ENCODE measurements at places on chromosomes 3 and 15.

GRCh38 chr15:80902298-80902801 lies 87.3 kb downstream of the MESD start:
- DNase-seq, result no peak

GRCh38 chr3:42184651-42185443 lies 81.1 kb downstream of the CCK start:
- DNase-seq, result no peak

DNA sequence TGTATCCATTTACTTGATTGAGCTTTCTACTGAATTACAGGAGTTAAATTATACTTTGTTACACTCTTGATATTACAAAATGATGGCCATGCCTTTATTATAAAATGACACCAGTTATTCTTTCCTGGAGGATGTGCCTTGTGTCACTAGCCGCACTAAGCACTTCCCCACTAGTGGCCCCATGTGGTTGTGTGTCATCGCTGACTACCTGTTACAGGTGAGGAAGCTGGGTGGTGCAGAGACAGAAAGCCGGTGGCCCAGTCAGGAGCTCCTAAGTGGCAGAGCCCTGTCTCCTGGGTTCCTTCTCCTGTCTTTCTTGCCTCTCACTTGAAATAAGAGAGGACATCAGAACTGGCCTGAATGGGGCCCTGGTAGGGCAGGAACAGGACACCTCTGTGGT lies 96.8 kb downstream of the IGF1R start:
- DNase-seq, result no peak

DNA sequence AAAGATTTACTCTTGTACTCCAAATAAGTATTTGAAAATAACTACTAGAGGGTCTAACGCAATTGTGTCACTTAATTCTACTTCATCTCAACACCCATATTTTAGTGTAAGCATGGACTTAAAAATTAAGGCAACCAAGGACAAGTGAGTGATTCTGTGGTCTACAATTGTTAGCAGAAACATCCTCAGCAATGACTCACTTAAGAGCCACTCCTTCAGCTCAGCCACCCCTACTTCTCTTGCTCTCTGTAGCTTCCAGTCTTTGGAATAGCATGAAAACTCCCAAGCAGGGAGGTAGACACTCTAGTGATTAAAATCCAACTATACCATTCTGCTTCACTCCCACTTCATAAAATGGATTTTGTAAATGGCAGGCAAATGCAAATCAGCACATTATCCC lies 116.0 kb upstream of the LRRN1 start:
- no peak for DNase-seq

DNA sequence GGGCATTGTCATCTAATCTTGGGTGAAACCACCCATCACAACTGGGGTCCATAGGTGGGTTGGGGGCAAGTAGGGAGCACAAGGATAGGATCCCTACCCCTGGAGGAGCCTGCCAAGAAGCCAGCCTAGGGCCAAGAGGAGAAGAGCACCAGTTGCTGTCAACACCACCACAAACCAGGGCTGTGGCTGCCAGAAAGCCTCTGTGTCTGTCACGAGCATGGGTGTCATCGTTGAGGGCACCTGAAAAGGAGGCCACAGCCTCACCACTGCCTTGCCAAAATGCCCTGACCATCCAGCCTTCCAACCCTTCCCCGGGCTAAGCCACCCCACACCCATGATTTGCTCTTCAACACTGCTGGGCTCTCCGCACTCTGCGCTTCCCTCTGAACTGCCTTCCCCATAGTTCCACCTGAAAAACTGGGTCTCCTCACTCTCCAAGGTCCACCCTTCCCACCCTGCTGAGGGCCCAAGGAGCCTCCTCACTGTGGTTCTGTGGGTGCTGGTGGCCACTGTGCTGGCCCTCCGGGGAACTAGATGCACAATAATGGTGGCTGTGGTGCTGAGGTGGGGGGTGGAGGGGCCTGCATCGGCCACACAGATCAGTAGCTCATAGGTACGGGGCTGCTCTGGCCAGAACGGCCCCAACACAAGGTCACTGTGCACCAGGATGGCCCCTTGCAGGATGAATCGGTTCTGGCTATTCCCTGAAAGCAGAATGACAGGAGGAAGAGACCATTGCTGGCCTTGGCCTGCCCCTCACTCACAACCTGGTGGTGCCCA lies 6.2 kb upstream of the IP6K1 start:
- DNase-seq, result no peak

DNA sequence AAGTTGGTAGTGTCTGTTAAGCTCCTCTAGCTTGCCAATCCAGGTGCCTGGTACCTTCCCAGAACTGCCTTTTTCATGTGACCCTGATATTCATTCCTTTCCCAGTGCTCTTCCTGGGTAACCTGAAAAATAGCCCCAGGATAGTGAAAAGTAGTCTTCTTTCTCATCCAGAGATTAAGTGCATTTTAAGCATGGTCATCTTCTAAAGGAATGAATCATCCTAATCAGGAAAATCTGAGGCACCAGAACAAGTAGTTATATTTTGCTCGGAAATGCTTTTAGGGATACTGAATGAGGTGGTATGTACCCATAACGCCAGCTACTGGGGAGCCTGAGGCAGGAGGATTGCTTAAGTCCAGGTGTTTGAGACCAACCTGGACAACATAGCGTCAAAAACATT lies 23.1 kb upstream of the PDCD6IP start:
- no peak for DNase-seq

DNA sequence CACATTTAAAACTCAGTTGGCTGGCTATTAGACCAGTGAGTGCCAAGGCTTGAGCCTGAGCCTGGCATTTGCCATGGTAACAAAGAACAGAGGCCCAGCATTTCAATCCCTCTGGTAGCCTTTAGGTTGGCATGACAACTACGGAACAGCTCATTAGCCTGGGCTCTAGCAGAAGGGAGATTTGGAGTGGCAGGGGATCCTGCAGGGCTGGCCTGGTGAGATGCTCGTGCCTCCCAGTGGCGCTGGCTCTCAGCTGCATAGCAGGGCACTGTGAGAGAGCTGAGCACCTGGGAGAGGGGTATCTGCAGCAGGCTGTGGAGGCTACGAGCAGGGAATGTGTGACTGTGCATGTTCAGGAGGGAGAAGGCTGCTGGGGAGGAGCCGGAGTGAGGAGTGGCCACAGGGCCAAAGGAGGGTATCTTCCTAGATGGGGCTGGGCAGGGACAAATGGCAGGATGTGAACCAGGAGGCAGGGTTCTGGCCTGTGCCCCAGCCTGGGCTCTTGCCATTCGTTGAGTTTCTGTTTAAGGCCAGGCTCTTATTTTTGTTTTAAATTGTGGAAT lies 5.6 kb upstream of the ABTB1 start:
- DNase-seq, result no peak

DNA sequence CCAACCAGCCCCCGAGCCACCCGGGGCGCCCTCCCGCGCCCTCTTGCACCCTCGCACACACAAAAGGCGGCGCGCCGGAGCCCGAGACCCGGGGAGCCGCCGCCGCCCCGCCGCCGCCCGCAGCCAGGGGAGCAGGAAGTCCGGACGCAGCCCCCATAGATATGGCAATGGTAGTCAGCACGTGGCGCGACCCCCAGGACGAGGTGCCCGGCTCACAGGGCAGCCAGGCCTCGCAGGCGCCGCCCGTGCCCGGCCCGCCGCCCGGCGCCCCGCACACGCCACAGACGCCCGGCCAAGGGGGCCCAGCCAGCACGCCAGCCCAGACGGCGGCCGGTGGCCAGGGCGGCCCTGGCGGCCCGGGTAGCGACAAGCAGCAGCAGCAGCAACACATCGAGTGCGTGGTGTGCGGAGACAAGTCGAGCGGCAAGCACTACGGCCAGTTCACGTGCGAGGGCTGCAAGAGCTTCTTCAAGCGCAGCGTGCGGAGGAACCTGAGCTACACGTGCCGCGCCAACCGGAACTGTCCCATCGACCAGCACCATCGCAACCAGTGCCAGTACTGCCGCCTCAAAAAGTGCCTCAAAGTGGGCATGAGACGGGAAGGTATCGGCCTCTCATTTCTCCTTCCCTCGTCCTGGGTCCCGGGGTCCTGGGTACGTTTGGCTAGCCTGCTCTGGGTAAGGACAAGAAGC lies 1.6 kb downstream of the NR2F2 start:
- DNase-seq, result no peak

- no peak for DNase-seq
These were observed 420.6 kb upstream of the RBMS3 start for GRCh38 chr3:28860307-28860706.

DNA sequence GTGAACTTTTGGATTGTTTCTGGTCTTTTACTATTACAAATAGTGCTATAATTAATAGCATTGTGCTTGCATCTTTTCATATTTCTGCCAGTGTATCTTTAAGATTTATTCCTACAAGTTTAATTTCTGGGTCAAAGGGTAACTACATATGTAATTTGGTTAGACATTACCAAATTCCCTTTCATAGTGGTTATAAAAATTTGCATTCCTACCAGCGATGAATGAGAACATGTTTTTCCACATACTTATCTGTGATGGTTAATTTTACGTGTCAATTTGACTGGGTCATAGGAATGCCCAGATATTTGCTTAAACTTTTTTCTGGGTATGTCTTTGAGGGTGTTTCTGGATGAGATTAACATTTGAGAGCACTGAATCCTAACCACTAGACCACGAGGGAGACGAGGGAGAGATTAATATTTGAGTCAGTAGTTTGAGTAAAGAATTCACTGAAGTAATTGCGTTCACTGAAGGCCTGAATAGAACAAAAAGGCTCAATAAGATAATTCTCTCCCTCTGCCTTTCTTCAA lies 132.3 kb upstream of the NEO1 start:
- DNase-seq, result no peak

- DNase-seq, result no peak
These were observed 171.3 kb upstream of the GADL1 start for GRCh38 chr3:31065765-31066164.

- no peak for DNase-seq
These were observed 67.0 kb upstream of the FBN1 start for GRCh38 chr15:48712546-48712945.

DNA sequence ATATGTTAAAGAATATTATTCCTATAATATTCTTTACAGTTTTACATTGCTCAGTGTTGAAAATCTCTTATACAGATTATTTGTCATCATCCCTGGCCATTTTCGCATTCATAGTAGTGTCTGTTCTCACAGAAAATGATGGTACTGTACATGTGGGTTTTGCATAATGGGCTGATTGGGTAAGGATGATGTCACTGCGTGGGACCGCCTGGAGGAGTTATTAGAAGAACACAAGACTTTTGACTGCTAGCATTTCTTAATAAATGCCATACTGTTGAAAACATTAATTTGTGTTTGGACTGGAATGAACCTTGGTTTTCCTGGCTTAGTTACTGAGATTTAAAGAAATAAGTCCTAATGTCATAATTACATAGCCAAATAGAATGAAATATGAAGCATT lies 20.3 kb downstream of the LRCH3 start:
- DNase-seq, result no peak

DNA sequence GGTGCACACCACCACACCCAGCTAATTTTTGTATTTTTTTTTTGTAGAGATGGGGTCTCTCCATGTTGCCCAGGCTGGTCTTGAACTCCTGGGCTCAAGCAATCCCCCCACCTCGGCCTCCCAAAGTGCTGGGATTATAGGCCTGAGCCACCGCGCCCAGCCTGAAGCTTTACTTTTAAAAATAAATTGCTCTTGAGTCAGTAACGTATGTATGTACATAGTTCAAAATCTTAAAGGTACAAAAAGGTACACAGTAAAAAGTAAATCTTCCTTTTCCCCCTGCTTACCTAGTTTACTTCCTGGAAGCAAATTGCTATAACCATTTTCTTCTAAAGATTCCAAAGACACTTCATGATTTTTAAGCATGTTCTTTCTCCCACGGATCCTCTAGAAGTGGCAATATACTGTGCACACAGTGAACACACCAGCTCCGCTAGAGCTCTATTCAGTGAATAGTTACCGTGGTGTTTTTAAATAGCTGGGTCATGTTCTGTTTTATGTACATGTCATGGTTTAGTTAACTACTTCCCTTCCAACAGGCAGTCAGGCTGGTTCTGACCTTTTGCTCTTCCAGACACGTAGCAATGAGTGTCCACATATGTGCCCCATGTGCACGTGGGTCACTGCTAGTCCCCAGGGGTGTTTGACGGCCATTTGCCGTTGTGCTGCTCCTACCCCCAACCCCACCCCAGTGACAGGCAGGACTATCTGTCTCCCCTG lies 82.1 kb downstream of the EEFSEC start:
- no peak for DNase-seq

DNA sequence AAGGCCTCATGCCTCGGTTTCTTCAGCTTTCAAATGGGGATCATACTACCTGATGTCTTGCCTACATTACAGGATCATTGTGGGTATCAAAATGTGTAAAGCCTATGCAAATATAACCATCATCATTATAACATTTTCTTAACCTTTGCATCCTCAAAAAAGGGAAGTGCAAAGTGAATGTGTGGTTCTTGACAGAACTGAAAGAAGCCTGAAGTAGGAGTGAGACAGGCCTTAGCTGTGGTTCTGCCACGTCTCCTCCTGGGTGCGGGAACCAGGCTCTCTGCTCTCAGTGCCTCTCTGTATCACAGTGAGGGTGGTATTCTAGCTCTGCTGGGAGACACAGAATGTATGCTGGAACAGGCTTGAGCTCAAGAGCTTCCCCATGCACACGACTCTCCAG lies 316.9 kb upstream of the ICE2 start:
- DNase-seq, result no peak

DNA sequence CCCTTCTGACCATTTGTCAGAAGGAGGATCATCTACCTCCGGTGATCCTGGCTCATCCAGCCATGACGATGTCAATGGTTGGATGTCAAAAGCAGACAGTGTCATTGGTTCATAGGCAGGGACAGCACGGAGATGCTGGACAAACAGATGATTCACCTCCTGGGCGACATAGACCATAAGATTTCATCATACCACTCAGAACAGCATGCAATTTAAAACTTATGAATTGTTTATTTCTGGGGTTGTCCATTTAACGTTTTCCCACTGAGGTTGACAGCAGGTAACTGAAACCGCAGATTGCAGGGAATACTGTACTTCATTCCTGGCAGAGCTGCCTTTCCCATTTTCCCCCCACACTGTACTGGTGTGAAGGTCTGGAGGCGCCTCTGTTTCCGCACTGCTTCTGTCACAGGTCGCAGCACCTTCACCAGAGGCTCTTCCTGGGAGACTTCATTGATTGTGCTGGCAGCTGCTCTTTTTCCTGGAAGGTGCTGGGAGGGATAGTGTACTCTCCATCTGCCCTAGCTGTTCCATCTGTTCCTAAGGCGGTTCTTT lies 32.5 kb upstream of the TMOD3 start:
- DNase-seq, result no peak
